Fibroblast of mammary gland (primary cell): ENCODE measurements at places on chromosomes 3 and 15.

DNA sequence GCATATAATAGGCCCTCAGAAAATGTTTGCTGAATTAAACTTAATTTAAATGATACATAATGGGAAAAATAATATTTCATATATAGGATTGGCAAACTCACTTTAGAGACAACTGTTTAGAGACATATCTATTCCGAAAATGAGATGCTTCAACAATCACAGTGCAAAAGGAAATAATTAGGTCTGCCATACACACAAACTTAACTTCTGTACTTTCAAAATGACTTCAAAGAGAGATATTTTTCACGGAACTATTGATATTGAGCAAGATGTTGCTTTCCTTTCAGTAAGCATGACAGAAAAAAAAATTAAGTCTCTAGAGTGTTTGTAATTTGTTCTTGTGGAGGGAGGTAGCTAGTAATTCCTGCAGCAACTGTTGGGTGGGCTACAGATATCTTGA is 769.5 kb downstream of the TUSC7 start:
- no peak for DNase-seq

DNA sequence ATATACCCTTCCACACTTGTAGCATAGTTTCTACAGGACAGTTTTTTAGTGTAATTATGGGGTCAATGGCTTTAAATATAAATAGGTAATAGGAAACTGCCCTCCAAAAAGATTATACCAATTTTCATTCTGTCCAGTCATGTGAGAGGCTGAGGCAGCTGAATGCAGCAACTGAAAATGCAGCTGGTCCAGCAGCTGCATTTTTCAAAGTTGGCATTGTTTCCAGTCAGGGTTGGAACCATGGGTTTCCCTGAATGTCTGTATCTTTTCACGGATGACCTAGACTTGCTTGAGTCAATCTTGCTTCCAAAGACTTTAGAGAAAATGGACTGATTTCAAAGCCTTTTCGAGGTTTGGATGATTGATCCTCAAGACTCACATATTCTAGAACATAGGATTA is 9.9 kb upstream of the KNL1 start:
- DNase-seq: no peak

- DNase-seq: no peak
These were observed 447.5 kb downstream of the IGSF11 start for GRCh38 chr3:118587037-118587741.

DNA sequence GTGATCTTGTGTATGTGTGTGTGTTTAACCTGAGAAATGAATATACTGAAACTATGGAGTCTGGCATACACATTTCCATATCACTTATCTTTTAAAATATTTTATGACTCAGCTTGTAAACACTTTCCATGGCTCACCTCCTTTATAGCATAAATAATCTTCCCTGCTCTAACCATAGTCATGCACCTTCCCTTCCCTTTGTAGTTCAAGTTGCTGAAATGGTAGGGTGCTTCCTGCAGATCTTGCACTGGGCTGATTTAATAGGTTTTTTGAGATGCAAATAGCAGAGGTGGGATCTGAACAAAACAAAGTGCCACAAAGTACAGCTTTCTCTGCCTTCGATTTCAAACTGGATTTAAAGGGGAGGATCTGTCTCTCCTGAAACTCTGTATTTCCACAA is 712.7 kb upstream of the LMCD1 start:
- no peak for DNase-seq

- DNase-seq: peak; percentile 60
These were observed 101.2 kb upstream of the PTX3 start for GRCh38 chr3:157335233-157336076.

DNA sequence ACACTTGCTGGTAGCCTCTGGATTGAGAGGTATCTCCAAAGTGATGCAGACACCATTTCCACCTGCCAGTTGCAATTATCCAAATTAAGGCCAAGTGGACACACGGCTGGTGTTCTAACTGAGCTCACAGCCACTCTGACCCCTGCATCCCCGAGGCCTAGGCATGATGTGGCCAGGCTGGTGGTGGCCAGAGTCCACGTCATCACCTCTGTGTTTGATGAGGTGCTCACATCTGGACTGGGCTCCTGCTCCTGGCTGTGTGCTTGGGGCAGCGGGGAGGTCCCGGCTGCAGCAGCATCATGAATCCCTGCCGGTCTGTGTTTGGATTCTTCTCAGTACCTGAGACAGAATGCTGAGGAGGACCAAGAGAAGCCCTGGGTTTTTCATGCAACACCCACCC is 4.9 kb downstream of the OXTR start:
- DNase-seq: no peak

DNA sequence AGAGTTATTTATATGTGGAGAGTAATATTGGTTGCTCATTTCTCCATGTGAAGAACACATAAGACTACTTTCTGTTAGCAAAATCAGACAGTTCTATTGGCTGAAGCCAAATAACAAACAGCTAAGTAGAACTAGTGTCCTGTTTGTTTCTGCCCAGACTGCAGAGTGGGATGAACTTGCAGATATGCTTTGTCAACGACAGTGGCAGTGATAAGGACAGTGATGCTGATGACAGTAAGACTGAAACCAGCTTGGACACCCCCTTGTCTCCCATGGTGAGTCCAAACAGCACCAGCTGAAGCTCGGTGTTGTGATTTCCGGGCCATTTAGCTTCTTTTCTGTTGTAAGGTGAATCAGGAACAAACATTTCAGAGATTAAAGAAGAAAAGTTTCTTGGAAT is 102.6 kb upstream of the IL12A start:
- DNase-seq: no peak

DNA sequence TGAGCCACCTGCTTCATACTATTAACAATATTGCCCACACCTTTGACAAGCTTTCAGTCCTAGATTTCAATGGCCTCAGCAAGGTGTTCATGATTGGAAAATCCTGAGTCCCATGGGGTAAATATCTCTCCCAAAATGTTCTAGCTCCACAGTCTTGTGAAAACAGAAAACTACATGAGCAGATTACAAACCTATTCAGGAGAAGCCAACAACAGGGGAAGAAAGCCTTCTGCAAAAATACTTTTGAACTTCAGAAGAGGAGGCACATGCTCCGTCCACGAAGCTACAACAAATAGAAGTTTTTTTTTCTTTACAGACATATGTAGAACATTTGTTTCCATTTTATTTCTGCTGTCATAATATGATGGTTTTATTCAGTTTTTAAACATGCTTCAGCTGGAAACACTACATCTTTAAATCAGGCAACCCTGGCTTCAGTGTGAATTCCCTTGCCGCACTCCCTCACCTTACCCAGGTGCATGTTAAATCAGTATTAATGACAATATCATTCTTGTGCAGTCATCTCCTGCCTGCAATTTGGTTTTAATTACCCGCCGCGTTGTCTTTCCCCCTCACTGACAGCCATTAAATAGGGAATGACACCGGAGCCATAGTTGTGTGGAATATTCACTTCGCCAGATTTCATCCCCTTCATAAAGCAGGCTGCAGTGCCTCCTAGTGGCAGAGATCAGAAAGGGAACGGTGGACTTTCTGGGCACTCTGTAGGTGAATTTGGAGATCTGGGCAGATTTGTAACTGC is 725.5 kb upstream of the ARRDC4 start:
- DNase-seq: peak; percentile 55

GRCh38 chr3:19190602-19191001 is 42.3 kb downstream of the KCNH8 start:
- no peak for DNase-seq

DNA sequence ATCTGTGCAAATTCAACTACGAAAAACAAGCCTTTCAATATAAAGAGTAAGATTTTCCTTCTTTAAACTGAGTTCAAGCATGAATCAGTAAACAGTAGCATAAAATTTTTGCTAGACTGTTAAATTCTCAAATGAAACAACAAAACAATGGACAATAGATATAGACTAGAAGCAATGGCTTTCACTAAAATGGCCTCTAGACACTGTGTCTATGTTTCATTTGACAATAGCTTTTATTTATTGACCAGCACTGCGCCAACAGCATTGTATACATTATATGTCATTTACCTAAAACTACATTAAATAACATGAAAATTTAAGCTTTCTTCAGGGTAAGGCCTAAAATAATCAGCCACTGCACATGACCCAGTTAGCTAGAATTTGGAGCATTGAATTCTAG is 148.5 kb downstream of the DUT start:
- DNase-seq: no peak

DNA sequence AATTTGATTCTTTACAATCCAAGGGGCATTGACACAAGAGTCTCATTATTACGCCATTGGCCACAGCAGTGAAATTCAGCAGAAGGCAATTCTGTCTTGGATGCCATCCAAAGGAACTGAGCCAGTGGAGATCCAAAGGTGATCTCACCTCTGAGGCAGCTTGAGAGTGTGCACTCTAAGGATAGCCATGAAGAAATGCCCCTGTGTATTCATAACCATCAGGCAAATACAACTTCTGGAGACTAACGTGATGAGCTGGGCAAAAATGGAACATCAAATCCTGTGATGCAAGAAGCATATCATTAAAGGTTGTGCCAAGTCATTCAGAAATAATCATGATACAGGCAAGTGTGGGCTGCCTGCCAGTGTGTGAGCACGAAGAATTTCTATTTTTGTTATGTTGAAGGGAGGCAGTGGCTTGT is 41.4 kb downstream of the ROBO2 start:
- peak; percentile 2 for DNase-seq

GRCh38 chr3:158494673-158495072 is 76.3 kb upstream of the MLF1 start:
- DNase-seq: no peak

GRCh38 chr3:99418209-99418635 is 220.2 kb upstream of the COL8A1 start:
- DNase-seq: no peak

DNA sequence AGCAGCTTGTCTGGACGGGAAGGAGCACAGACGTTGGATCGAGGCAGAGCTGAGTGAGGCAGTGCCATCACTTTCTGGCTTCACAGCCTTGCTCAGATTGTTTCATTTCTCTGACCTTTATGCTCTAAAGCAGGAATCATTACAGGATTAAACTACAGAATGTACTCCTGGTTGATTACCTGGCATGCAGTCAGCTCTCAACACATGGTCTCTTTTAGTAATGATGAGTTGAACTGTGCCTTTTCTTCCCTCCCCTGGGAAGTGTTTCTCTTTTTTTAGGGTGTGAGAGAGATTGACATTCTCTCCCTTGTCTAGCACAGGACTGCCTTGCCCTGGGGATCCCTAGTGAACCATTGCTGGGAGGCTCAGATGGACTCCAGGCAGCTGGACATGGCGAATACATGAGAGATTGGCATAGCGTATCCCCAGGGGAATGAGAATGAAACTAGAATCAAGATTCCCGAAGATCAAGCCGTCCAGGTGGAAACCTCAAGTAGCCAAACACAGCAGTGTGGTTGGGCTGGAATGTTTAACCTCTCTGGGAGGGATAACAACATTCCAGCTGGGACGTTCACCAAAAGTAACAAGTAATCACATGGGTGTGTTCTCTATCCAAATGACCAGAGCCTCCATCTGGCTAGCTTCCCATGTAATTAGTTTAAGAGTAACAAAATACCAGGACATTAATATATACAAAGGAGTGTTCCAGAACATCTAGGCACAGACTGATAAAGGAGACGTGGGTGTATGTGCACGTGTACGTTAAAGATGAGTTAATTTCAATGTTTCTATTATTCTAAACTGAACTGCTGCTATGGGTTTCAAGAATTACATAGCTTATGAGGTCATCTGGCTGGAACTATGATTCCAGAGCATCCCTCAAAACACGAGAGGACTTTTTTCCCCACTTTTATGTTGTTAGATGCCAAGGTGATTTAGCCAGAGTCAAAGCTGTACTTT is 118.6 kb upstream of the NR2E3 start:
- DNase-seq: peak; percentile 85

DNA sequence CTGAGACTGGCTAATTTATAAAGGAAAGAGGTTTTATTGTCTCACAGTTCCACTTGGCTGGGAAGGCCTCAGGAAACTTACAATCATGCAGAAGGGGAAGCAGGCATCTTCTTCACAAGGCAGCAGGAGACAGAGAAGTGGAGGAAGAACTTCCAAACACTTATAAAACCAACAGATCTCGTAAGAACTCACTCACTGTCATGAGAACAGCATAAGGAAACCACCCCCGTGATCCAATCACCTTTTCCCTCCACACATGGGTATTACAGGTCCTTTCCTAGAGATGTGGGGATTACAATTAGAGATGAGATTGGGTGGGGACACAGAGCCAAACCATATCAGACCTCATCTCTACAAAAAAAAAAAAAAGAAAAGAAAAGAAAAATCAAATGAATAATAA is 25.7 kb downstream of the CGGBP1 start:
- no peak for DNase-seq

DNA sequence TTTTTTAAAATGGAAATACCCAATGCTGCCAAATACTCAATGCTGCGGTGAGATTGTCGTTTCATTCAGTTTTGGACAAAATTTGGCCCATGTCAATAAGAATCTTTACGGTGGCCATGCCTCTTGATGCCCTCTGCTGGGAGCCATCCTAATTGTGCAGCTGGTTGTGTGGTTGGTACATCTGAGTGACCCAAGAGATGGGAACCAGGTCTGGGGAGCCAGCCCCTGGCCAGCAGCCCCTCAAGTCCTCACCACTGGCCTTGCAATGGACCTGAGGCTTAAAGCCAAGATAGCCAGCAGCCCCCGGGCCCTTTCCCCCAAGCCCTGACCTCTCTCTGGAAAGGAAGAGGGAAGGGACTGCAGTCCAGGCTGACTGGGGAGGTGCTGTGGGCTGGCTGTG is 36.4 kb upstream of the ESYT3 start:
- DNase-seq: no peak

GRCh38 chr3:10371167-10371566 is 50.3 kb upstream of the SEC13 start:
- peak; percentile 53 for DNase-seq

GRCh38 chr3:196666001-196666867 is 26.7 kb downstream of the NRROS start:
- peak; percentile 70 for DNase-seq

DNA sequence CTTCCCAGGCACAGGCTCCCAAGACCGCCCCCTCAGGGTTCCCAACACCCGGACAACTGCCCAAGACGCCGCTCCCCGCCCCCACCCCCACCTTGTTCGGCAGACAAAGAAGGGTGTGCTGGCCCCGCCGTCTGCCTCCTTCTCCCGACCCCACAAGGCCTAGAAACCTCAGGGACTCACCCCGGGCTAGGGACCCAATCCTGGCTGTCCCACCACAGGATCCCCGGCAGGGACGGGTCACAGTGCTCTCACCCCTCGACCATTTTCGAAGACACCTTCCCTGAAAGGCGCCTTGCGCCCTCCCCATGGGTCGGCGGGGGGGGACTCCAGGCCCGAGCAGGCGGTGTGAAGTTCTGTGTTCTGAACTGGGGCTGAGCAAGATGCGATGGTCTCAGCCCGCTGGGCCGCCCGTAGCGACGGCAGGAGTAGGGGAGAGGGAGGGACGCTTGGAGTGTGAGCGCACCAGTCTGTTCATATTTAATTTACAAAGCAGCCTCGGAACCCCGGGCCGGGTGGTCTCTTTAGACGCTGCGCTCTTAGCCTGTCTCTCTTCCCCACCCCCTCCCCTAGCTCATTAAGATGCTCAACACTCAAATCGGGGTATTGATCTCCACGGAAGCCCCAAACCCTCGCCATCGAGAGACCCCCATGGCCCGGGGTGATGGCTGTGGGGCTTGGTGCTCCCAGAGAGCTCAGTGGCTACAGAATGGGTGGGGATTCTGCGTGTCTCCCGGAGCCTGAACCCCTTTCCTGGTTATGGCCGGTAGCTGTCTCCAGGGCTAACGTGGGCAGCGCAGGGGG is 1.4 kb upstream of the ISLR2 start:
- no peak for DNase-seq
